ENCODE measurements at places on chromosomes 4 and X.

GRCh38 chr4:83779103-83780052 lies 243.5 kb downstream of the GPAT3 start:
- DNase-seq, result no peak

GRCh38 chrX:113305496-113305895 lies 464.9 kb upstream of the AMOT start:
- DNase-seq, result no peak

DNA sequence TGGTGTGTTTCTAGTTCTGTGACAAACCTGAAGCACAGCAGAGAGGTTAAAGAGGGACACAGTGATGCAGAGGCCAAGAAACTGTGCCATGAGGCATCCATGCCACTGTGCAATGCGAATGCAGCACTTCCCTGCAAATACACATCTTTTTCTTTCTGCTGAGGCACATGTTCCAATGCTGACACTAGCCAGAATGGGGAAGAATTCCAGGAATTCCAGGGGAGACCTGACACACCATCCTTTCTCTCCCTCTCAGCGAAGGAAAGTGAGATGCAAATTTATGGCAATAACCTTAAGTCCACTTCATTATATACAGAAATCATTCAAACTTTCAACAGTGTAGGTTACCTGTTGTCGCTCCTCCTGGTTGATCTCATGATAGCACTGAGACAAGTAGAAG lies 204.8 kb downstream of the LDB2 start:
- no peak for DNase-seq

DNA sequence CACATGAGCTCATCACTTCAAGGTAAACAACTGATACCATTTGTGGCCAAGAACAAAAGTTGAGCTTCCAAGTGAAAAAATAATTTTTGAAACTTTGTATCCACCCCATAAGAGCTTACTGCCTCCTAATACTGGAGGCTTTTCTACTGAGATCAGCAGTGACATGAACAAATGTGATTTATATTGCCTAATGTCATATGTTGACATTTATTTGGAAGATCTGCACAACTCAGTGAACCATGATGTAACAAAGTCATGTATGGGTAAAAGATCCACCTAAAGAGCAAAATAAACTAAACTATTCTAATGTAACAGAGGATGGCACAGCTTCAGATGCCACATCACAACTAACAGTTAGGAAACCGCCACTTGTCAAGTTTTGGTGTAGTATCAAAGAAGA lies 65.8 kb downstream of the AFAP1 start:
- DNase-seq, result no peak

DNA sequence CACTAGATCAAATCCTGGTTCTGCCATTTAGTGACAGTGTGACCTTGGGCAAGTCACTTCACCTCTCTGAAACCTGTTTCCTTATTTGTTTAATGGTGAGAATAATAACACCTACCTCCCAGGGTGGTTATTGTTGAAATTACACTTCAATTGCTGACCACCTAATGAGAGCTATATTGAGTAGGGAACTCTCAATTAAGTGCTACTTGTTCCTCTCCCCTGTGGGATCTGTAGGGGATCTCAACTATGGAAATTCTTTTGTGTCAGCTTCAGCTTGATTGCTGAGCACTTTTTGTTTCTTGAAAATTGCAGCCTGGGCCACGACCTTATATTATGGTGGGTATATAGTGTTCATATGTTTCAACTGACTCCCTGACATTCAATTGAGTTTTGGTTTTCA lies 102.1 kb downstream of the SHROOM4 start:
- no peak for DNase-seq

DNA sequence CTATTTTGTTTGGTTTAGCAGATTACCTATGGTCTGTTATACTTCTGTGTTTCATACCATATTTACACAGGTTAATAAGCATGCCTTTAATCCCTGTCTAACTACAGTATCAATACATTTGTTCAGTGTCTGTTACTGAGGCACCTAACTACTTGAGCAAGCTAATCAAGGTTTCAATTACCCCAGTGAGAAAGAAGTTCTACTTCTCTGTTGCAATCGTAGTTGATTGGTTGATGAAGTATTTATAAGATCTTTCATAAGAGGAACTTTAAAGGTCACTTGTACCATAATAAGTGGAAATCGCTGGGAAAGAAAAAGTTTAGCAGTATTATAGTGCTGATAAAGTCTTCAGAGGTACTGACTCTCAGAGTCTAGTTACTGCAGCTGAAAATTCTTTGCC lies 490.6 kb downstream of the RPA4 start:
- no peak for DNase-seq

DNA sequence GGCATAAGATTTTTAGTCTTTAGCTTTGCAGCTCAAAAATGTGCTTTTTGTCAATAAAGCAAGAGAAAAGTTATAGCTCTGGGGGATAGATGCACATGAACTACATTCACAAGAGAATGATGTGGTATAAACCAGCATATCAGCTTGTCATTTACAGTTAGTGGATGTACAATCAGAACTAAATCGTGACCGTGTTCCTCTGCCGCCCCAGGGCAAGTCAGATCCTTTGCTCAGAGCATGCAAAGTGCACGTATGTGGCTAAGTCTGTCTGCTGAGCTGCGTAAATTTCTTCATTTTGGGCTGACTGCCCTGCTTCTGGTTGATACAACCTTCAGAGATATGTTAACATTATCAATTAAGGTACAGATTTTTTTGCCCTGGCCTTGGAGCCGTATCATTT lies 9.3 kb downstream of the PGM2 start:
- DNase-seq, result no peak

DNA sequence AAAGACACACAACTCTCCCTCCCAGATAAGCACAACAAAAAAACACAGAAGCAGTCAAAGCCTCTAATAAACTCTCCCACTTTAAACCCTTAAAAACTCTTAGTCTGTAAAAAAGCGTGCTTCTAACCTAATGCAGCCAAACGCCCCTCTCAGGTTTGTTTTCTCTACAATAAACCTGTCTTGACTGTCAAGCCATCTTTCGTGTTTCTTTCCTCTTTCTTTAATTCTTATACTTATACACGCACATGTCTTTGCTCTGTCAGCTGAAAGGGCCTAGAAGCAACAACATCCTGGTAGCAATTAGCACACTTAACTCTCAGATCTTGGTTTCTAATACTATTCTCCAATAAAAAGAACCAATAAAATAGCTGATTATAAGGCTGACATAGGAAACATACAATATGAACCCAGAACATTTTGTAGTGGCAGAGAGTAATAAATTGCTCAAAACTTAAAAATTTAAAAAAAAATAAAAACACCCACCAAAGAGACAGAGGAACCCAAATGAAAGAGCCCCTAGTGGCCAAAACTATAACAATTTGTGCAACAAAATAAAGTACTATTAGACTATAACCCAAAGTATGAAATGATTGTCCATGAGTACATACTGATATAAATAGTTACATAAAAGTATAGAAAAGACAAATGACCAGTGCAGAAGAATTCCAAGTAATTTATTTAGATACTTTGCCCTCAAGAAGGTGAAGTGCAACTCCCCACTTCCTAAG lies 440.4 kb upstream of the ADGRL3 start:
- no peak for DNase-seq
